ENCODE measurements at places on chromosomes 12 and 14.

- no peak for DNase-seq
These were observed 64.2 kb downstream of the MBIP start for GRCh38 chr14:36256126-36256801.

DNA sequence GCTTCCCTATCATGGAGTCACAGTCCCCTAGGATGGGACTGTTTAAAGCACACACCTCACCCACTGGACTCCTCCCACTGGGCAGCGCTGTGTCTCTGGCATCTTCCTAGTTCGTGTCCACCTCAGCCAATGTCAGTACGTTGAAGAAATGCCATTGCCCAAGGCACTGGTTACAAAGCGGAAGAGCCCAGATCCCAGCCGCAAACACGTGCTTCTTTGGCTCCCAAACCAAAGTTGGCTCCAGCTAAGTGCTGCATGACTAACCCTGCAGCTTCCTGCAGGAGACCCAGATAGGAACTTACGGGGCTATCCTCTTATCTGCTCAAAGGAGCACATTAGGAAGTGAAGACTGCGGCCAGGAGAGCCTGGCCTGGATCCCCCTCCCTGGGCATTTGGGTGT, 9.3 kb downstream of the SYNE3 start:
- DNase-seq = no peak

DNA sequence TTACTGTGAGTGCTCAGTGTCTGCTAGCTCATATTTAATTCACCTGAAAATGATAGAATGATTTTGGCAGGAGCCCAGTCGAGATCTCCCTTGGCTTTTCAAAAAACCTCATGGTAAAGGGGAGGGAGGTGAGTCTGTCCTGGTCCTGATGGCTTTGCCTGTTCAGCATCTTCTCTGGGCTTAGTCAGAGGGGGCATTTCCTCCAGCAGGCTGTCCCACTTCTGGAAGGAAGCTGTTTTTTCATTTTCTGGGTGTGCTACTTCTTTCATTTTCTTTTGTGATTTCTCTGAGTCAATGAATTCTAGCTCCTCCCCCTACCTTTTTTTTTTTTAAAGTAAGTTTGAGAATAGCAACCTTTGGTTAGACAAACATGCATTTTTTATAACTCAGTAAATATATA, 58.8 kb downstream of the TMX1 start:
- no peak for DNase-seq

DNA sequence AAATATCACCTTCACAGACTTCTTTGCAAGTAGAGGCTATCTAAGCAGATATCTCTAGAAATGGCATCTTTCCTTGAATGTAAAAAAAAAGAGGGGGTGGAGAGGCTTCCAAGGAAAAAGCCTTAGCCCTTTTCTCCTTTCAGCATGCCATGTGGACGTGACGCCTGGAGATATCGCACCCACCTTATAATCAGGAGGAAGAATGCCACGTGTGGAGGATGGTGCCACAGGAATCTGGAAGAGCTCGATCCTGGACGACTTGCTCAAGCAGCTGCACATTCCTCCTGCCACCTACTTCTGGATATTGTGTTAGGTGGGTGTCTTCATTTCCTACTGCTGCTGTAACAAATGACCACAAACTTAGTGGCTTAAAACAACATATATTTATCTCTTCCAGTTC, 203.6 kb downstream of the NUAK1 start:
- DNase-seq = no peak

- no peak for DNase-seq
These were observed 6.7 kb downstream of the DLST start for GRCh38 chr14:74888164-74889158.

DNA sequence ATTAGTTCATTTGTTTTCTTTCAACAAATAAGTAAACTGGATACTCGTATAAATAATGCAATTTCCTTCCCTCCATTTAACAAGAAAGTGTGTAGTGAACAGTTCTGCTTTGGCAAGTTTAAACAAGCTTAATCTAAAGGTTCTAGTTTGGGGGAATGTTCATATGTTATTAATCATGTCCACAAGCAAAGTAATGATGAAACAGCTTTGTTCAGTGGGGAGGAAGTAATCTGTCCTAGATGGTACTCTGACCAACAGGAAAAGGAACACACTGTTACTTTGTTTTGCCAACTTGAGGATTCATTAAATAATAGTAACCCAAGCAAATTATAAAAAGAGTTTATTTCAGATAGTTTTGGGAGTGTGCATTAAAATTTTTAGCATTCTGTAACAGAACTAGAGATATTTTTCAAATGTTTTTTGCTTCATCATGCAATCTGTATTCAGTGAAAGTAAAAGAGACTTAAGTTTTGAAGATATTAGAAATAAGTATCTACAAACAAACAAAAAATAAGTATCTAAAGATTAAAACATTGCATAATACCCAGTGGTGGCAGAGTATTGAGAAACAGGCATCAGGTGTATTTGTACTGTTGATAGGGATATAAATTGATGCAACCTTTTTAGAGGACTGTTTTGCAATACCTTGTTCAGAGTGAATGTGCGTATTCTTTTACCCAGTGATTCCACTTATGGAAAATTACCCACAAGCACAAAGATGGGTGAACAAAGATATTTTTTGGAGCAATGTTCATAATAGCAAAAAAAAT, 61.1 kb downstream of the RAB35 start:
- DNase-seq = no peak

GRCh38 chr12:92206596-92206995, 61.0 kb upstream of the BTG1 start:
- no peak for DNase-seq

GRCh38 chr12:33438025-33438772, 1.4 kb downstream of the SYT10 start:
- no peak for DNase-seq

DNA sequence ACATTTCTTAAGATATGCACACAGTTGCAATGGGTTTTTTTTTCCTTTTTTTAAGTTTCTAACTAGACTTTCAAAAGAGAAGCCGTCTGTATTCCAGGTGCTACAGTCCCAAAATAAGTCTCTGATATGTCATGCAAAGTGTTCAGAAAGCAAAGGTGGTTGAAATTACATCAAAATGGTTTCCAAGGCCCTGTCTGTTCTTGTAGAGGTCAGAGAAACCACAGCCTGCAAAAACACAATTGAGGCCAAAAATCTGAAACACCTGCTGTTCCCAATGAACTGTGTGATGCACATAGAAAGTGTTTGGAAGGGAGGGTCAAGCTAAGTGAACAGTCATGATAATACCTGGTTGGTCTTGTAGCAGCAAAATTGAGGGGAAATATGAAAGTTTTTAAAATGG, 91.0 kb downstream of the VRK1 start:
- DNase-seq = no peak

DNA sequence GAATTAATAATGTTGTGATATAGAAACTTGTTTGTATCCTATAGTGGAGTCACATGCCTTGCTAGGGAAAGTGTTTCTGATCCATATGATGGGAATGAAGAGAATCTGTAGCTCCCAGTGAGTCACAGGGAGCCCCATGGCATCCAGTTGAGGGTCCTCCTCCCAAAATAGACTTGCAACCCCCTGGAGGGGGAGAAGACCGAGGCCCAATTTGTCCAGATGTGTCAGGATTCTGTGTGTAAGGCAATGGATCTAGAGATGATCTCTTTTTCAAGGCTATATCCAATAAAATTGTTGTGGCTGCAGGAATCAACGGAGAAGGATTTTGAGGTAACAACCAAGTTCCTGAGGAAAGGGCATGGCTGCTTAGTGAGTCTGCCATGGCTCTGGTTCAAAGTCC, 121.8 kb downstream of the BCL11B start:
- DNase-seq = no peak

DNA sequence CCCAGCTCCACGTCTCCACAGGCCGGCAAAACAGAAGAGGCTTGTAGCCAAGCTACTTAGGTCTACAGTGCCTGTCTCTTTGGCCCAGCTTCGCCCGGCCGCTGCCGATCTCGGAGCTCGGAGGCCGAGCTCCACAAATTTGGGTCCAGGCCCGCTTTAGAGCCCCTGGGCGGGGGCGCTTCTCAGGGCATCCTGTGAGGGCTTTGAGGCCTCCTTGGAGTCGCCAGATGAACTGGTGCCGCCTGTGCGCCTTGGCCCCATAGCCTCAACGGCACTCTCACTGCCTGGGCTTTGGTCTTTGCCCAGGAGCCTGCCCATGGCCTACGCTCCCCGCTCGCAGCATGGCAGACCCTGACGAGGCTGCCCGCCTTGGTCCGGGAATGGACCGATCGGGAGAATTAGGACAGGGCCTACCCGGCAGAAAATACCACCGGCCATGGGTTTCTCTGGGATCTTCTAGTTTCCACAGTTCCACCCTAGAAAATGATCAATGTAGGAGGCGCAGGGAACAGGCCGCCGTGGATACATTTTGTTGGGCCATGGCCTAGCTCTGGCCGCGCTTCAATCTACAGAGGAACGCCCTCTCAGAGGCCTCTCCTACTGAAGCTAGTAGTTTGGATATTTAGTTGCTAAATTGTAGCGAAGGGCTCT, 953 bp upstream of the NKX2-8 start:
- DNase-seq = no peak

DNA sequence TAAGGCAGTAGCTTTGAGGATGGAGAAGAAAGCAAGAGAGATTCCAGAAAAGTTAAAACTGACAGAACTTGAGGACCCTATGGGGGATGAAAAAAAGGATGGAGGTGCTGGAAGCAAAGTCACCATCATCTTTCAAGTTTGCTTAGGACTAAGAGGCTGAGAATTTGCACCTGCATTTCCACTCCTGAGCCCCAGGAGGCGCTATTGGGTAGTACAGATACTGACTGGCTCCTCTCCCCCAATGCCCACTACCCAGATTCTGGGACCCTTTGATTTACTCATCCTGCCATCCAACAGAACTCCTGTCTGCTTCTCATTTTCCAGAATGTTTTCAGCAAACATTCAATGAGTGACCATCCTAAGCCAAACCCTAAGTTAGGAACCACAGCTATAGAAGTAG, 34.0 kb upstream of the CMKLR1 start:
- no peak for DNase-seq

- no peak for DNase-seq
These were observed 448.7 kb upstream of the OR4E1 start for GRCh38 chr14:22122227-22122818.

- no peak for DNase-seq
These were observed 1945.1 kb upstream of the SEL1L start for GRCh38 chr14:83478741-83479140.
